ENCODE measurements at places on chromosomes 5 and 9.

- DNase-seq: no peak
These were observed 4.0 kb downstream of the NOP16 start for GRCh38 chr5:176384366-176384930.

DNA sequence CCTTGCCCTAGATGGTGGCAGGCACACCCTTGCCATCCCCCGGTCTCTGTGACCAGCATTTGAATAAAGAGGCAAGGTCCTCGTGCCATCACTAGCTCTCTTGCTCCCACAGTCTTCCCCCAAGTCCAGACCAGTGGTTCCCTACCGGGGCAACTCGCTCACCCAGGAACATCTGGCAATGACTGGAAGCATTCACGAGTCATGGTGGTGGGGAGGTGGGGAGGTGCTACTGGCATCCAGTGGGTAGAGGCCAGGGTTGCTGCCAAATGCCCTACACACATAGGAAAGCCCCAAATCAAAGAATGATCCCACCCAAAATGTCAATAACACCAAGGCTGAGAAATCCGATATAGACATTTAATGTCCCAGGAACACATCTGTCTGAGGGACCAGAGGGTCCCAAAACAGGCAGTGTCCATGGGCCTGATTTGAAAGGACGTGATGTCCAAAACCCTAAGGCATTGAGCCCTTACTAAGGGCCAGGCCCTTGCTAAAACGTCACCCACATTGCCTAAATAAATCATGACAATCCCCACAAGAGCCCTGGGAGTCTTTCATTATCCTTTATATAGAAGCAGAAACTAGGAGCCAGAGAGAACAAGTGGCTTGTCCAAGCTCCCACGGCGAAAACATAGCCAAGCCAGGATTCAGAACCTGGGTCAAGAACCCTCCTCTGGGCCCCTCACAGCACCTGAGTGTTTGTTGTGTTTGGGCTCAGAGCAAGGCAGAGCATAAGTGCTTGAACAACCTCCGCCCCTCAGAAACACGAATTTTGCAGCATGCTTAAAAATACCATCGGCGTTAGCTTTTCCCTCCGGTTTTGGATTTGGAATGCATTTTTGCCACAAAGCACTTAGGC lies 119.3 kb upstream of the WWC1 start:
- no peak for DNase-seq

- DNase-seq: no peak
These were observed 413.2 kb upstream of the ACTBL2 start for GRCh38 chr5:57895766-57896165.

DNA sequence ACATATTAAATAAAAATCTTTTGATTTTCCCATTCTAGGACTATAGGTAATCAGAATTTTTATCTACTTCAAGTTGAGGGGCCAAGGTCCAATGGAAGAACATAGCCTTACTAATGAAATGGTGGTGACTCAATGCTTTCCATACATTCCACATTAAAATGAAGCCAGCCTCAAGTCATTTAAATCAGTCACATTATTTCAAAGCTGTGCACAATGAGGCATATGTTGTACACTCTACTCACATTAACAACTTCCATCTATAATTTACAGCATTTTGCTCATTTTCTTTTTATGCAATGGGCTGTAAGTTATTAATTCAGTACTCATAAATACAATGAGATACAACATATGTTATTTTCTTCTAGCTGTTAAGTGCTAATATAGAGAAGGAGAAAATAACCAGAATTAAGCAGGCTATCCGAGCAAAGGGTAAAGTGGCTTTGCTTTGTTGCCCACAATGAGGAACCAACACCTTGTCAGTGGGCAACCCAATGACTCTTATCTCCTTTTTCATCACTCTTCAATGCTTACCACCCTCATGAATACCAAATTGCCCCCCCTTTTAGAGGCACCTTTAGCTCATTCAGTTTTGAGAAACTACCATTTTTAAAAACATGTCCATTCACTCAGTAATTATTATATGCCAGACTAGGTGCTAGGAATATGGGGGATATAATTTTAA lies 52.4 kb downstream of the TTLL11 start:
- DNase-seq: no peak

- DNase-seq: no peak
These were observed 74.7 kb downstream of the KIF24 start for GRCh38 chr9:34254141-34254913.

DNA sequence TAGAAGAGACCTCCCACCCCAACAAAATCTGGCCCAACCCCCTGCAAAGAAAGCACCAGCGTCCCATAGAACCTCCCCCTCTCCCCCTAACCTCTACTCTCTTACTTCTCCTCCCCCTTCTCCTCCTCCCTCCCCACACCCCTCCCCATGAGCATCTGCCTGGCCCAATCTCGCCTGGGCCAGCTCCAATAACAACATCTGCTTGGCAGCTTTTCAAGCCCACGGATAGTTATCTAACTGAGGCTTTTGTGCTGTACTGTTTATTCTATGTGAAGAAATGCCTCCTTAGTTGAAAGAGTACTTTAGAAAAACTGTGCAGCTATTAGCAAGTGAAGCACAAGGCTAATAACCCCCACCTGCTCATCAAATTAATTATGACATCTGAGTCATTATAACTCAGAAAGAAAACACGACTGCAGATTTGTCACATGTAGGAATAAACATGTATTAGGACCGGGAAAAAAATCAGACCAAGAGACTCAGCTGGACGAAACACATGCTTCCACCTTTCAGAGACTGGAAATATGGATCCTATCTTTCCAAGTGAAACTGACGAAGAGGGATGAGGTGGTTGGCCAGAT lies 42.8 kb downstream of the NFIB start:
- DNase-seq: no peak

- no peak for DNase-seq
These were observed 206.6 kb downstream of the ICE1 start for GRCh38 chr5:5628866-5629606.

Measured in omental fat pad (tissue), 4 donors.